ENCODE measurements at places on chromosomes 6 and 20.

- DNase-seq: peak; percentile 35
Measured at GRCh38 chr6:149443411-149444181, 41.2 kb downstream of the ZC3H12D start.

GRCh38 chr6:39907871-39908575 is 26.2 kb downstream of the MOCS1 start:
- DNase-seq: no peak

- no peak for DNase-seq
Measured at GRCh38 chr20:47859278-47859677, 74.0 kb upstream of the SULF2 start.

DNA sequence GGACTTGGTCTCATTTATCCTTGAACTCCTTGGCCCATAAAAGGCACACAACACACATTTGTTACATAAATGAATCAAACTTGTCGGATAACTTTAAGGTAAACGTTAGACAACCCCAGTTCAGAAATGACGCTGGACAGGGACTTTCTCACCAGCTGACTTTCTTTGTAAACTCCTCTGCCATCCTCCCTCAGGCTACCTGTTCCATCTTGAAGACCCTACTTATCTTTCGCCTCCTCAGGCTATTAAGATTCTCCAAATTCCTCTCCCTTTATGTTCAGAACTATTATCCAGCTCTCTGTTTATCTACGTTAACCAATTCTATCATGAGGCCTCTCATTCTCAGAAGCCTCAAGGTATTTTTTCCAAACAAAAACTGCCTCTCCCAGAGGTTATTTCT is 47.7 kb upstream of the KIF16B start:
- no peak for DNase-seq

GRCh38 chr6:3838992-3839867 is 9.9 kb upstream of the FAM50B start:
- no peak for DNase-seq

- DNase-seq: peak; percentile 91
Measured at GRCh38 chr6:22737331-22737730, 168.0 kb downstream of the HDGFL1 start.

- DNase-seq: no peak
Measured at GRCh38 chr6:30781743-30782424, 37.5 kb upstream of the IER3 start.

GRCh38 chr6:125637207-125637606 is 112.2 kb upstream of the HEY2 start:
- DNase-seq: no peak
